Fibroblast of skin of left biceps (primary cell): ENCODE measurements at places on chromosomes 1 and 21.

DNA sequence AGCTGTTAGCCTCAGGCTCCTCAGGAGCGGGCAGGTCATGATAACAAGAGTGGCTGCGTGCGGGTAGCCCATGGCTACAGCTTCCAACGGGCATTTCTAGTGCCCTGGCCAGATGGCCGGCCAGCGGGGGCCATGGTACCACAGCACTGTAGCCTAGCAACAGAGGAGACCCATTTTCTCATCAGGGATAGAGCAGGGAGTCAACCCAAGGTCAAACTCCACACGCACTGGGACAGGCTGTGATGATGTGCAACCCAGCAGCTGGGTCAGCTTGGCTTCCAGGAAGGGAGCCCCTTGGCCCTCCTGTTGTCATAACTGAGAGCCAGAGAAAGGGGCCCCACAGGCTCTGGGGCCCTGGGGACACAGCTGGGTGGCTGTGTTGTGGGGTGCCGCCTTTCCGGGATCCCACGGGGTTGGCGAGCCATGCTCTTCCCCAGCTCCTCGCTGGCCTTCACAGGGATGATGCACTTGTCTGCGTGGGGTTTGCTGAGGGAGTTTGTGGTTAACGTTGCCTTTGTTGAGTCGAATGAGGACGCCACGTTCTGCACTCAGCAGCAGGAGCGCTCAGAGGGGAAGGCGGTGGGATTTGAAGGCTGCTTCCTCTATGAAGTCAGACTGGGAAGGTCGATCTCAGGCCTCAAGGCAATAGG is 46.3 kb downstream of the COL18A1 start:
- no peak for DNase-seq

GRCh38 chr1:237999426-238000052 is 108.8 kb upstream of the ZP4 start:
- DNase-seq = no peak

- DNase-seq = no peak
Measured at GRCh38 chr1:83750201-83750600, 248.7 kb downstream of the TTLL7 start.

DNA sequence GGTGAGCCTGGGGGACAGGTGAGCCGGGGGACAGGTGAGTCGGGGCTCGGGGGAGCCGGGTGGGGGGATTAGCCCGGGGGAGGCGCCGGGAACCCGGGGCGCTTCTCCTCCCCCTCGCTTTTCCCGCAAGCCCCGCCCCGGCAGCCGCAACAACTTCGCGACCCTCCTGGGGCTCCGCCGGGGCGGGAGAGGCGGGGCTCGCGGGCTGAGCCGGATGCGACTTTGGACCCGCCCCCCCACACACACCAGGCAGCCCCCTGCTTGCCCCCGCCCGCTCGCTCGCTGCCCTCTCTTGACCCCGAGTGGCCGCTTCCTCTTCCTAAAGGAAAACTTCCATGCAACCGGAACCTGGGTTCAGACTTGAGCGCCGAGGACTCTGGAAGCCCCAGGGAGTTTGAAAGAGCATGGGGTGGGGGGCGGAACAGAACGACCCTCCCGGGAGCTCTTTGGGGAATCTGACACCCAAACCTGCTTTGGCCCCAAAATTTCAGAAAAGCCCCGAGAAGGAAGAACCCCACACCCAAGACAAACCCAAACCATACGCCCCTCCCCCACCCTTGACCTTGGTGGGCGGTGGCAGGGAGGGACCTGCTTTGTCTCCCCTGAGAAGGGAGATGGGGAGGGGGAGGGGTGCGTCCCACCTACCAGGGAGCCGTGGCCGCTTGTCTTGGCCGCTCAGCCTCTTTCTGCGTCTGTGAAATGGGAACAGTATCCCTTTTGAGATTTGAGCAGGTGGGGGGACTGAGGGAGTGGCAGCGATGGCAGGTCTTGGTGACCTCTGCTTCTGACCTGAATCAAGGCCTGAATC is 550 bp downstream of the ARHGEF16 start:
- no peak for DNase-seq

- peak; percentile 47 for DNase-seq
Measured at GRCh38 chr1:28259934-28260802, 850 bp downstream of the SESN2 start.
